ENCODE measurements at places on chromosomes 12 and 14. TPM values are rescaled to one million over a fixed set of nuclear protein-coding genes. Genes with fewer than 3 reads are reported as not detected.

Gene CCDC197
- polyA plus RNA-seq, result 0.21 TPM

Gene AQP6
- polyA plus RNA-seq, result 0.42 TPM

Gene EAPP
- 53.2 TPM for polyA plus RNA-seq

Gene LRP1-AS
- not detected for polyA plus RNA-seq

Gene PTGER2
- polyA plus RNA-seq, result not detected

Gene MMP19
- 1.4 TPM for polyA plus RNA-seq

Gene BEGAIN
- polyA plus RNA-seq, result not detected

Gene TCTN1
- 70.3 TPM for polyA plus RNA-seq

Gene TAS2R50
- polyA plus RNA-seq, result not detected

Gene SDR39U1
- polyA plus RNA-seq, result 163 TPM

Gene ZNF664
- 40.5 TPM for polyA plus RNA-seq

Gene NTS
- polyA plus RNA-seq, result 2.1 TPM

Gene CFAP73
- not detected for polyA plus RNA-seq

Gene FOXA1
- not detected for polyA plus RNA-seq

Gene MTERF2
- polyA plus RNA-seq, result 84.8 TPM

Gene ARHGDIB
- polyA plus RNA-seq, result 6.7 TPM

Gene PLCZ1
- polyA plus RNA-seq, result not detected

Gene MIPOL1
- polyA plus RNA-seq, result 7.3 TPM

Gene ZFC3H1
- polyA plus RNA-seq, result 40.2 TPM

Gene NGDN
- polyA plus RNA-seq, result 80.3 TPM

Gene SIX1
- 0.06 TPM for polyA plus RNA-seq

Gene RND1
- polyA plus RNA-seq, result 7.2 TPM

Gene WNT1
- not detected for polyA plus RNA-seq

Gene FGFR1OP2
- 28.3 TPM for polyA plus RNA-seq

Gene SLCO1B3
- not detected for polyA plus RNA-seq

Gene DERA
- 30.7 TPM for polyA plus RNA-seq

Gene KRT86
- polyA plus RNA-seq, result 0.35 TPM

Gene PPP1R13B
- 113 TPM for polyA plus RNA-seq

Gene RD3L
- polyA plus RNA-seq, result 0.49 TPM

Gene KRT8
- polyA plus RNA-seq, result 1,480 TPM

Gene LPAR5
- 0.10 TPM for polyA plus RNA-seq

Gene ENDOU
- 1.3 TPM for polyA plus RNA-seq

Gene GALNT16
- polyA plus RNA-seq, result 3.4 TPM

Gene SYNDIG1L
- not detected for polyA plus RNA-seq

Gene KCNK10
- not detected for polyA plus RNA-seq

Gene KRT72
- not detected for polyA plus RNA-seq

Gene SLC17A8
- polyA plus RNA-seq, result not detected

Gene SCNN1A
- not detected for polyA plus RNA-seq

Gene SCN8A
- 0.40 TPM for polyA plus RNA-seq

Gene PARPBP
- polyA plus RNA-seq, result 8.2 TPM

Gene KRT75
- not detected for polyA plus RNA-seq

Gene TMTC2
- polyA plus RNA-seq, result 0.89 TPM

Gene RTN1
- 0.89 TPM for polyA plus RNA-seq

Gene STAC3
- 5.4 TPM for polyA plus RNA-seq

Gene IAPP
- polyA plus RNA-seq, result not detected

Gene FAM186B
- polyA plus RNA-seq, result 0.64 TPM

Gene MBIP
- 30.9 TPM for polyA plus RNA-seq

Gene SIRT4
- 6.7 TPM for polyA plus RNA-seq

Gene FERMT2
- 75.2 TPM for polyA plus RNA-seq

All from cardiac muscle cell (in vitro differentiated cells and primary cell).